CD4-positive, alpha-beta T cell treated with Interleukin-4 for 4 hours (primary cell): ENCODE measurements at places on chromosomes 6 and 20.

GRCh38 chr6:158358450-158359077 is 46.3 kb downstream of the TULP4 start:
- no peak for DNase-seq

DNA sequence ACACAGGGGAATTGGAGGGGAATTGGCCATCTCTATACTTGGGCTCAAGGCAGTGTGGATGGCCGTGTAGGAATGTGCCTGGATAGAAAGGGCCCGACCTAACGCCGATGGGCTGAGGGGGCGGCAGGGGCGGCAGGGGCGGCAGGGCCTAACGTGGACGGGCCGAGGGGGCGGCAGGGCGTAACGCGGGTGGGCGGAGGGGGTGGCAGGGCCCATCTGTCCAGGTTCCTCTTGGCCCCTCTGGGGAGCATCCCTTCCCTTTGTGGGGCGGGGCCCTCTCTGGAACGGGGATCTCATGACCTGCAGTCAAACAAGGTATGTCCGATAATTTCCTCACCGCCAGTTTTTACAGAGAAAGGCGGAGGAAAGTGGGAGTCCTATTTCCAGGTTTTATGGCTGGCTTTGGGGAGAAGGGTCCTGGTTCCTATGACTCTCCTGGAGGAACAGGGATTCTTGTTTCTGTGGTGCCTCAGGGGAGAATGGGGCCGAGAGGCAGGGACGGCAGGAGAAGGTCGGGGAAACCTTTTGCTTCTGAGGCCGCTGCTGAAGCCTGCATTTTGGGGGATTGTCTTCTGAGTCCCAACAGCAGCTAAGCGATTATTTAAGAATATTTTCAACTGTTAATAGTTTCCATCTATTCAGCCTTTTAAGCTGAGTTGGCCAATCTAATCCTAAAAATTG is 100.8 kb upstream of the FRMD1 start:
- no peak for DNase-seq

DNA sequence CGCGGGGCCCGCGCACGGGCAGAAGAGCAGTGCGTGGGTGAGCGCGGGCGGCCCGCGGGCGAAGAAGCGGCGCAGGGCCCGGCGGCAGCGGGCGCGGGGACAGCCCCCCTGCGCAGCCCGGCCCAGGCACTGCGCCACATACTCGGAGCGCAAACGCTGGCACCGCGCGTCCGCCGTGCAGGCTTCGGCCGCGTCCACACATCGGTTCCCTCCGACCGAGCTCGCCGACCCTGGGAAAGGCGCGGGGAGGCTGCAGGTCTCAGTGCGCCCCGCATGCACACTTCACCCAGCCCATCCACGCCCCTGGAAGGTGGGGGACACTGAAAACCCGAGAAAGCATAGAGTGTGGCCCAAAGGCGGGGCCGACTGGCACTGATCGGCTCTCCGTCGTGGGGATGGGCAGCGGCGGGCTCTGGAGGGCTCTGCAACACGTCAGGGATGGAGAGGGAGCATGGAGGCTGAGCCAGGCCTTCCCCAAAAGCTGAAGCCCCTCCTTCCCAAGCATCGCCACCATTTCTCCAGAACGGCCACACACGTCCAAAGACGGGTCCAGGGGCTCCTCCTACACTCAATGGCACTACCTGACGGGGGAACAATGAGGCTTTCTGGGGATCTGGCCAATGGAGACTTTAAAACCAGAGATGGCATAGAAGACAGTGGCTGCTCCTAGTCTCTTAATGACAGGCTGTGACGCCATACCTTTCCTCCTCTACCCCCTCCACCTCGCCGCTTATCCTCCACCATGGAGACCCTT is 2.0 kb downstream of the GFRA4 start:
- DNase-seq, result no peak

DNA sequence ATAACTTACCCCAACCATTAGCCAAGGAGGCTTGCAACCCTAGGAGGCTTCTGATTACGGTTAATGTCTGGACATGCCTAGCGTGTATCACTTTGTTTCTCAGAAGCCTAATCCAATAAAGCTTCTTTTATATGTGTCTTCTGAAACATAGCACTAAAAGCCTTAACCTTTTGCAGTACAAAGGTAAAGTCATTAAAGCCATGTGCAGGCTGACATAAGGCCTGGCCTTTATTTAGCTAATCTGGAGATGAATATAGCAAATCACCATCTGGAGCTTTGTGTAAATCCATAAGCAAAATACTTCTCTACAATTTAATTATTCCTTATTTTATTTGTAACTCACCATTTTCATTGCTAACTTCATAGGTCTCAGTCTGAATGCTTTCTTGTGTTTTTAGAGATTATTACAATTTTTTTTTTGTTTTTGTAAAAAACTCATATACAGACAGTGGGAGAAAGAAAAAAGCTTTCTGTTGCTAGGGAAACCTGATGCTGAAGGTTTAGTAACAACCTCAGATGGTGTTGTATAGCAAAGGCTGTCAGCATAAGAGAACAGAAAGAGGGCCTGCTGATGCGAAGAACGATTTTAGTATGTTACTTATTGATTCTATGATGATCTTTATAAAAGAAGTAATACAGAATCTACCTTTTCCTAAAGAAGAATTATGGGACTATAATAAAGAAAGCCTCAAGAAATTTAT is at the start of gene EYS:
TSS of gene EYS (minus strand) at position 101 of the 701 bp plus-strand sequence. CDS start 211,816 bp downstream, outside the sequence.
- DNase-seq, result no peak

DNA sequence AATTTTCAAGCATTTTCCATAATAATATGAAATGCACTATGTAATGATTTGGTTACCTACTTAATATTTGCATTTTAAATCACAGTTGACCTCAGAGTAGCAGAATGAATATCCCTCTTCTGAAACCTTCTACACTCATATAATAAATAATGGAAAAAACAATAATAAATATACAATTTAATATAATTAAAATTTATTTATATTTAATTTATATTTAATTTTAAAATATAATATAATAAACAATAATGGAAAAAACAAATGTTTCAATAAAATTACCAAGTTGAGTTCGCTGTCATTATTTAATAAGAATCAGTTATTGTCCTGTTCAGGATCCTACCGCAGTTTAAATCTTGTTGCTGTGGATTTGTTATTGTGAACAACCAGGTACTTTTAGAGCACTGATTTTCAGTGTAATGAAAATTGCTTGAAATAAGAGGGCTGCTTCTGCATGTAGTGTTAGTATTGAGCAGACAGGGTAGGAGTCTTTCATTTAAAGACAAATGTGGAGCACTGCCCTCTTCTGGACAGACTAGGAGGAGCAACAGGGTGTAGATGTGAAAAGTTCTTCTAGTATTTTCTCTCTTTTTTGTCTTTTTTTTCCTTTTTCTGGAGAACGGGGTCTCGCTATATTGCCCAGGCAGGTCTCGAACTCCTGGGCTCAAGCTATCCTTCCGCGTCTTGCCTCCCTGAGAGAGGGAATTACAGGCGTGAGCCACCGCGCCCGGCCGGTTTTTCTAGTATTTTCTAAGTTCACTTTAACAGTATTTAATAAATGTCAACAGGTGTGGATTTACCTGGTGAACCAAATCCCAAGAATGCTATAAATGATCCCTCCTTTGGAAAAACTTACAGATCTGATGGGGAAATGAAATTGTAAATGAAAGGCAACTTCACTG is 13.6 kb downstream of the TRAPPC3L start:
- DNase-seq, result peak; percentile 67

GRCh38 chr6:41707565-41708200 is 27.7 kb downstream of the TFEB start:
- peak; percentile 42 for DNase-seq

- DNase-seq, result no peak
Observed at GRCh38 chr6:122008101-122008999, 391.1 kb upstream of the HSF2 start.

- no peak for DNase-seq
Observed at GRCh38 chr6:42624601-42625000, 60.8 kb downstream of the UBR2 start.
